NCI-H510A treated with DMSO at 0.1 percent for 48 hours (cell line): ENCODE measurements at places on chromosomes 7 and 10.

GRCh38 chr7:134966691-134967090, 19.6 kb upstream of the AGBL3 start:
- DNase-seq: peak; percentile 13

- no peak for DNase-seq
Observed at GRCh38 chr7:90717296-90718060, 121.4 kb downstream of the CDK14 start.

- peak; percentile 56 for DNase-seq
Observed at GRCh38 chr10:68301790-68302502, 29.9 kb upstream of the HNRNPH3 start.

DNA sequence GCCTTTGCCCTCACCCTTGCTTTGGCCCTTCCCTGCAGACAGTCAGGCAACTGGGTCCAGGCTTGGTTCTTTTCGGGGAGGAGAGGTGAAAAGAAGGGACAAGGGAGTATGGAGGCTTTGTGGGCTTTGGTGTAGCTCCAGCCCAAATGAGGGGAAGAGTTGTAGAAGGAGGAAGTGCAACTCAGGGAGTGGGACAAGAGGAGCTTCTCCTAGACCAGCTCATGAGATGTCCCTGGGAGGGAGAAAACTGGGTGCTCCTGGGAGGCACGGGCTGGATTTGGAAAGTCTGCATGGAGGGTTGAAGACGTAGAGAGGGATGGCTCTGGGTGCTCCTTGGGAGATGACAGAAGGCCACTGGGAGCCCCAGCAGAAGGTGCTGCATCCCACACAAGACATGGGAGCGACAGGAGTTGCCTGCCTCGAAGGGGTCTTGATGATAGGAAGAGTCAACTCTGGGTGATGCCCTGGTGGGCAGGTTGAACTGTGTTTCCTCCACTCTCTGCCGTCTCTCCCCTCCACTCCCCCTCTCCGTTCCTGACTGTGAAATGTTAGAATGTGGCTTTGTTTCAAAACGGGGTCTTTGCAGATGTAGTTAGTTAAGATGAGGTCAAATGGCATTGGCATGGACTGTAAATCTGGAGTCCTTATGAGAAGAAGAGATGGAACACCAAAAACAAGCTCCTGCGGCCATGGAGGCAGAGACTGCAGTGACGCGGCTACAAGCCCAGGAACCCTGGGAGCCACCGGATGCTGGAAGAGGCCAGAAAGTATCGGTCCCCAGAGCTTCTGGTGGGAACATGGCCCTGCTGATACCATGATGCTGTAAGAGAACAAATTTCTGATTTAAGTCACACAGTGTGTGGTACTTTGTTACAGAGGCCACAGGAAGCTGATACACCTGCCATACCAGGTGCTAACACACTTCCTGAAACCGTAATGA, 298.5 kb downstream of the GLRX3 start:
- no peak for DNase-seq

DNA sequence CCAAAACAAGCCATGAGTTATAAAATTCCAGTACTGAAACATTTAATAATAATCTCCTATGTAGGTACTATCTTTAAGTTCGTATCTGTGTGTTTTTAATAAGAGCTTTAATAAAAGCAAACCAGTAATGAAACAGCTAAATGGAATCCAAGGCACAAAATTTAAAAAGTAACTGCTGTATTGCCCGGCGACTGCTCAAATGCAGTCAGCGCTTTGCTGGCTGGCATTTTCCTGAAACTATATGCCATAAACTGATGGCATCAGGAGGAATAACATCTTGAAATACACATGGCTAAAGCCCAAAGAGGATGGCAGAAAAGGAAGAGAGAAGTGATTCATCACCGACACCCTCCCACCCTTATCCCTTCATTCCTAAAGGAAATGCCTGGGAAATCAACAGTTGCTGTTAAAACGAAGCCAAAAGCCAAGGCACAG, 133.1 kb downstream of the CUBN start:
- DNase-seq: no peak

DNA sequence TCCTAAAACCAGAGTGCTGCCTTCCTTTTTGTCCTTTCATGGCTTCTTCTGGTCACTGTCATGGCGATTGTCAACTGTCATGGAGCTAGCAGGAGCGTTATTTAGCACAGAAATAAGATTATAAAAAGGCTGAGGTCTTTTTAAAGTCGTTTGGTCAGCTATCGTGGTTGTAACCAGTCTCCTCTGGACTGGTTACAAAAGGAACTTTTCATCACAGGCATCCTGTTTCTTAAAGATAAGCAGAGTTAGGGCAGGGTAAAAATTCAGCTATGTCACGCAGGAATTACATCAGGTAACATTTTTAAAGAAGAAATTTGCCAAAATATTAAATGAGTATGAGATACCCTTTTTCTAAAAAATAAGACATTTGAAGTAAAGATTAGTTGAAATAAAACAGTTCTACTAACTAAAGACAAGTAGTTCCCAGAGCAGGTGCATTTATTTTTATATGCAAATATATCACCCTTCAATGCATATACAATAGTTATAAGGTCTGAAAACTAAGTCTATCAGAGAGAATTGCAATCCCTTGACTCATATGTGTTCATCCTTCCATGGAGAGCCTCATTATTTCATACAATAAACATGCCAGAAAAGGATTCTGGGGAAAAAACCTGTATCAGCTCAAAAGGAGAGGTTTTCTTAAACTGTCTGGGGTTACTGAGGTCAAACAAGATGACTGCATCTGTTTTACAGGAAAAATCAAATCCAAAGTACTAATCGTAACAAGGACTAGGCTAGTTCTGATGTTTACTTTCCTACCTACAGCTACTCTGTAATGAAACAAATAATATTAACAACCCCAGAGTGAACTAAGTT, 20.9 kb downstream of the FAM24A start:
- no peak for DNase-seq

DNA sequence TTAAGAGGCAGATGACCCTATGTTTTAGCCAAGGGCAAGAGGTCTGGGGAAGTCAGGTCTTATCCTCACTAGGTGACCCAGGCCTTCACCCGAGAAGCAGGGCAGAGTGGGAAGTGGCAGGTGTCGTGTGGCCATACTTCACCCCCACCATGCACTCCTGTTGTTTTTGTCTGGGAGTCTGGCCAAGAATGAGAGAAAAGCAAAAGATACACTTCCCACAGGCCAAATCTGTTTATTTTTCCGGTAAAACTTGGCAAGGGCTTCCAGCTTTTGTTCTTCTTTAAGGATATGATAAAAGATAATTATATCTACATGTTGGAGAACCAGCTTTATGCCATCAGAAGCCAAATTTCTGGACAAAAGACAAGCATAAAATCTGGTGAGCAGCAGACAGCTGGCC, 137.4 kb upstream of the CDC14C start:
- DNase-seq: no peak

DNA sequence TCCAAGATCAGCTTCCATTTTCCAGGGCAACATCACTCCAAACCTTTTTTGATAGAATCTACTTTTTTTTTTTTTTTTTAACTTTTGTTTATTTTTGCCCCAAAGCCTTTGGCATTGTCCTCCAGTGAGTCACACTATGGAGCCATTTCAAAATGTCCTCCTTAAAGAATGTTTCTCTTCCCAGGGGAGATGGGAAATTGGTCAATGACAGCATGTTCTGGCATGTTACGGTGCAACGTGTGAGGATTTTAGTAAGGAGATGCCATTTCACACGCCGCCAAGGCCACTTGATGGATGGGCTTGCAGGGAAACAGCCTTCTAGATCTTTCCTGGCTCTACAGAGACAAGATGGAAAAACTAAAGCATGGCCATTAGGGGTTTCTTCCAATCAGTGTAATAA, 30.7 kb upstream of the TRIL start:
- no peak for DNase-seq

DNA sequence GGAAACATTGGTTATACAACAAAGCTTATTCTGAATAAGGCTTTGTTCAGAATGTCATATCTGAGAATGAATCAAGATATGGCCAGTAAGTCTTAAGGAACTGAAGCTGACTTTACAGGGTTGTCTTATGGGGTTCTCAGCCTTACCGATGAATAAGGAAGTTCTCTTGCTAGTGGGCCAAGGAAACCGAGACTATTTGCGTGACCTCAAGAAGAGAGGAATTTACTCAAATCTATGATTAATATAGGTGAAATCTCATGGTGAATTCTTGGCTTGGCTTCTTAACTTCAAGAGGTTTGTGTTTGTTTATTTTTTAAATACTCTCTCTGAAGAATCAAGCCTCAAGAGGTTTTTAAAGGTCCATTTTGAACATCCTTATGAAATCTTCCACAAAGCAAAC, 4.7 kb upstream of the MRLN start:
- no peak for DNase-seq

DNA sequence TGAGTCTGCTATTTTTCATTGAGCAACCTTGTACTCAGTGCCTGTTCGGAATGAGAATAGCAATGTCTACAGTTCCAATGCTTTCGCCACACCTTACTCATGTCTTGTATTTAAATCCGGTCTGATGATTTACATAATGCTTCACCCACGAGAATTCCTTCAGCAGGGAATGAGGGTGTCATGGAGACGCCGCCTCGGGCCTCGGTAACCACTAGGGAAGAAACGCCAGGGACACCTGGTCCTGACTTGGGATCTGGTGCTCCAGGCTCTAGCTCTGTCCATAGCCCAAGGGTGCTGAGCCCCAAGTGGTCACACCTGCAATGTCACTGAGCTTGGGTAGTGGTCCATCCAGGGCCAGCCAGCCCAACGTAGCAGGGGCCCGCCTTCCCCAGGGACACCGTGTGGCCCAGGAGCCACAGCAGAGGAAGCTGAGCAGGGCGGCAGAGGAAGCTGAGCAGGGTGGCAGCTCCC, 37.4 kb downstream of the PRKAG2 start:
- DNase-seq: no peak

GRCh38 chr10:44416936-44417335, 32.0 kb upstream of the CXCL12 start:
- DNase-seq: no peak

DNA sequence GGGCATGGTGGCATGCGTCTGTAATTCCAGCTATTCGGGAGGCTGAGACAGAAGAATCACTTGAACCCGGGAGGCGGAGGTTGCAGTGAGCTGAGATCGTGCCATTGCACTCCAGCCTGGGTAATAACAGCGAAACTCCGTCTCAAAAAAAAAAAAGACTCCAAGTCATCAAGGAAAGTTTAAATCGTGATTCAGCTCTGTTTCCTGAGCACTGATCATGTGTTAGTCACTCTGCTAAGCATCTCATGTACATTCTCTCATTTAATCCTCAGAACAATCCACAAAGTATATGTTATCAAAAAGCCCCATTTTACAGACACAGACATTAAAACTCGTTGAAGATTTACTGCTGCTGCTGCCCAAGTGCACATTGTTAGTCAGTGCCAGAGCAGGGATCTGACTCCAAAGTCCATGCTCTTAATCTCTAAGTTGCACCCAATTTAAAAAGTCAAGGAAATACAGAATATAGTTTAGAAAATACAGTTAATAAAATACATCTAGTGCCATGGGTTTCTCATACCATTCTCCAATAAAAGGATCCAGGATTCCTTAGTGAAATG, 6.2 kb downstream of the PIK3AP1 start:
- DNase-seq: no peak

DNA sequence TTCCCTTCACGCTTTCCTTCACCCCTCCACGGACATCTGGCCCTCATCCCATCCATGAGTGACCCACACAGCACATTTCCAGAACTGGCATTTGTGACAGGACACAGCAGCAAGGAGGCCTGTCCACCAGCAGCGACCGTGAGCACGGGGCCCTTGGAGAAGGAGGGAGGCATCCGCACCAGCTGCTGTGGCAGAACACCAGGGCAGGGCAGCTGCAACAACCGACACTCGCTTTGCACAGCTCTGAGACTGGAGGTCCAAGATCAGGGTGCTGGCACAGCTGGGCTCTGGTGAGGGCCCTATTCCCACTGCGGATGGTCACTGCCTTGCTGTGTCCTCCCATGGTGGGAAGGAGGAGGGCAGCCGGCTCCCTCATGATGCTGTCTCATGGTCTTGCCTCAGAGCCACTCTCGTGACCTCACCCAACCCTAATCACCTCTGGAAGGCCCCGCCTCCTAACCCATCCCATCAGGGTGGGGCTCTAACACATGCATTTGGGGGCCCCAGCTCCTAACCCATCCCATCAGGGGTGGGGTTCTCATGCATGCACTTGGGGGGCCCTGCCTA, 36.7 kb downstream of the PTPRN2 start:
- DNase-seq: peak; percentile 16
